Neural progenitor cell (in vitro differentiated cells): ENCODE measurements at places on chromosomes 6 and 20.

DNA sequence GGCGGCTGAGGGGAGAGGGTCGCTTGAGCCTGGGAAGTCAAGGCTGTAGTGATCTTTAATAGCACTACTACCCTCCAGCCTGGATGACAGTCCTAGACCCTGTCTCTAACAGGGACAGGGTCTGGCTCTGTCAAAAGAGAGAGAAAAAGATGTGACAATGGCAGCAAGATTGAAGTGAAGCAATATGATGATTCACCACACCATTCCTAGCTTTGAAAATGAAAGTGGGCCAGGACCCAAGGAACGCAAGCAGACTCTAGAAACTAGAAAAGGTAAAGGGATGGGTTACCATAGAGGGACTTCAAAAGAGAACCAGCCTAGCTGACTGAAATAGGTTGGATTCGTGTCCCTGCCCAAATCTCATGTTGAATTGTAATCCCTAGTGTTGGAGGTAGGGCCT lies 426.9 kb downstream of the HTR1B start:
- no peak for DNase-seq

DNA sequence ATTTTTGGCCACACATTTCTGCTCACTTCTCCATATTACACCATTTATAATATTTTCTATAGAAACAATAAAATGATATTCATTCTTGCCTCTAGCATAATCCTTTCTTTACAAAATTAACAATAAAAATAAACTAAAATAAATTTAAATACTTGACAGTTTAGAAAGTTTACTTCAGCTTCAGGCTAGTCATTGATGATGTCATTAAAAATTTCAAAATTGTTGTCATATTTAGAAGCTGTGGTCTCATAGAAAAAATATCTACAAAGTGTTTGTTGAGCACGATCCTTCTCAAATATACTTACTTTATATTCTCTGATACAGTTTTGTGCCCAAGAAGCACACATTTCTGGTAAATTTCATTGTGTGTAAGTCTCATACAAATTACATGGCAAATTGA lies 717.4 kb upstream of the CITED2 start:
- DNase-seq, result no peak

DNA sequence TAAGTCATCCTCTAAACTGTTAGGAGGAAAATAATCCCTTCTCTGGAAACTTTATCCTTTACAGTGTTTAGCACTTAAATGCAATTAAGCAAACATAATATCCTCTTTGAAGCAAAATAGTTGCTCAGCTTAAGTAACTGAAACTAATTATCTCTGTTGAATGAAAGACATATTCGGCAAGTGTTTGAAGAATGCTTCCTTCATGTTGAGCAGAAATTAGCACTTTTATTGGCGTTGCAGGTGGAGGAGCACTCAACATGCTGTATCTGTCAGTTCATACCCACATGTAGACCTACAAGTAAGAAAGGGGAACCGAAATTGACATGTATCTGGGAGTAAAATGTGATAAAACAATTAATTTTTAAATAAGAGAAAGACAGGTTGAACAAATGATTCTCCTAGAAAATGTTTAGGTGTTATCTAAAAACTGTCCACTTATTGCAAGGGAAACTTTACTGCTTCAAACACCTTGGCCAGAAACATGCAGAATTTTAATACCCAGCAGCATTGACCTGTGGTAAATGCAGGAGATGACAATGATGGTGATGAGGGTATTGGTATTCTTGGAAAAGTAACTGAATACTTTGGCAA lies 987.0 kb upstream of the MAP3K7 start:
- peak; percentile 54 for DNase-seq

GRCh38 chr20:45088247-45088646 lies 12.7 kb downstream of the KCNS1 start:
- DNase-seq, result no peak

DNA sequence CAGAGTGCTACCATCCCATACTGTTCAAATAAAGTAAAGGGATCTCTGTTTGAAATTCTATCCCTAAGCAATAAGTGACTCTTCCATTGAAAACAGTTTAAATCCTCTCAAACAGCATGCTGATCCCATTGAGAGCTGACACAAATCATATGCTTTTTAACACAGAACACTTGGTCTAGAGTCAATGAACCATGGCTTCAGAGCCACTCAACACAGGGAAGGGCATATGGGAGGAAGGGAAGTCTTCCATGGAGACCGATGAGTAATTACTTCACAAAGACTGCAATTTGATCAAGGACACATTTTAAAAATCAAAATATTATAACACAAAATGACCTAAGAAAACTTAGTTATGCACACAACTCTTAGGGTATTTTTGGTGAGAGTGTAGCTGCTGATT lies 1073.0 kb upstream of the MAP3K7 start:
- DNase-seq, result no peak

GRCh38 chr6:28776269-28777146 lies 147.3 kb downstream of the TRIM27 start:
- DNase-seq, result peak; percentile 79

DNA sequence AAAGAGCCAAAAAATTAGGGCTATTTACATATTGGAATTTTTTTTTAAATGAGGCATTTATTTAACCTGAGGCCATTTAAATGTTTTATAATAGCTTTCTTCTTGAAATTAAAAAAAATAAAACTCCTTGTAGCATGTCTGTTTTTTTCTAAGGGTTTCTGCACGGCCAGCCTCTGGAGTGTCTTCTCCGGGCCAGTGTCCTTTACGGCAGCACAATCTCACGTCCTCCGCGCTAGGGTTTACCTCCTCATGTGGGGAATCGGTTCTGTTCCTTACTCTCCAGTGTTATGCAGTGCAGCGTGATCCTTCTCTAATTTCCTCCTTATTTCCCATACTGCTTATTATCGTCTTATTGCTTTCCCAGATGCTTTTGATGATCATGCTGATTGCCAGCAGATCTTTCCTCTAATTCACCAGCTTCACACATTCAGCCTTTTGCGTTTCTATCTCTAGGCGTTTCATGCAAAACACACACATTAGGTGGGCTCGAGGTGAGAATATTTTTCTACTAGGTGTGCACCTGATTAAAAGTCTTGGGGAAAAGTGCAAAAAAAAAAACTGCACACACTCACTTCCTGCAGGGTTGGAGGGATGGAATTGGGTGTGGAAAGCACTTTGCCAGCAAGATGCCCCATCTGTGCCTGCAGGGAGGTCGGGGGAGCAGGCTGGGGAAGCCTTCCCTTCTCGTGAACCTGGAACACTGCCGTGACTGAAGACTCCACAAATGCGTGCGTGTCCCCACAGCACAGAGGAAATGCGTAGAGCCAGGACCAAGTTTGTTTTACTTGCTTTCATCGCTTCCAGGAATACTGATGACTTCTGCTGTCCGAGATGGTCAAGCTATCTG lies 56.1 kb downstream of the PSMG4 start:
- DNase-seq, result no peak

DNA sequence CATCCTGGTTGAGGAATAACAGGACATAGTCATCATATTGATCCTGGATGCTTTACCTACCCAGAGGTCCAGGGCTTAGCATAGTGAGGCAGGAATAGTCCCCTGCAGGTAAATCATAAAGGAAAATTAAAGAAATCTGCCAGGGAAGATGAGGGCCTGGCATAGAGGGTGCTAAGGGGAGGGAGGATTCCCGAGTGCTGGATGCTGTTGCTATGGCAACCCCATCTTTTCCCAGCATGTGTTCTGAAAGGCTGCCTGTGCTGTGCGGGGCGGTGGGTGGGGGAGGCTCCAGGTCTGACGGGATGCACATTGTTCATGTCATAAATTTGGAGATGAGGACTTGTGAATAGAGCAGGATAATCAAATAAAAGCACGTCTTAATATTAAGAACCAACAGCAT lies 212.6 kb upstream of the PCSK2 start:
- peak; percentile 33 for DNase-seq

DNA sequence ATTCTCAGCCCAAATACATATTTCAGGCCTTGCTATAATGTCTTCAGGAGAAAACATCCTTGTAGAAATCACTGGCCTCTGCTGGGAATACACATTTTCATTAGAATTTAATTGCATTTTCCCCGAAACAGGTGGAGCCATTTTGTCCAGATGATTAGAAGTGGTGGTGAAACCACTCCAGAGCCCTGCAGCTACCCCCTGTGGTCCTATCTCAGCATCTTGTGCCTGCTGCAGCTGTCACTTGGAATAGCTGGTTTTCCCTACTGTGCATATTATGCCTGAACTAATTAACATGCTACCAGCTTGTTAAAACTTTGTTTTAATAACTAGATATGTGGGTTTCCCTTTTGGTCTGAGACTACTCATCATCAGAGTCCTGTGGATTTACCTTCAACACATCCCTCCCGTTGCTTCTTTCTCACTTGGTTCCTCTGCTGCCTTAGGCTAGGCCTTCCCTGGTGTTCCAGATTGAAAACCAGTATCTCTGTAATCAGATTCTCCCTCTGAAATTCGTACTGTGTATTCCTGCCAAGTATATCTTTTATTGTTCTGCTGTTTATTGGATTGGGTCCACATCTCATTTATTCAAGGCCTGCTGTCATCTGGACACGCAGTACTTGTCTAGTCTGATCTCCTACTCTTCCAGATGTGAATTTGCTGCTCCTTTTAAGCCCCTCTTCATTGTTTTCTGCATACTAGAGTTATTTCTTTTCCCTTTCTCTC lies 15.2 kb downstream of the DNAH8 start:
- no peak for DNase-seq

DNA sequence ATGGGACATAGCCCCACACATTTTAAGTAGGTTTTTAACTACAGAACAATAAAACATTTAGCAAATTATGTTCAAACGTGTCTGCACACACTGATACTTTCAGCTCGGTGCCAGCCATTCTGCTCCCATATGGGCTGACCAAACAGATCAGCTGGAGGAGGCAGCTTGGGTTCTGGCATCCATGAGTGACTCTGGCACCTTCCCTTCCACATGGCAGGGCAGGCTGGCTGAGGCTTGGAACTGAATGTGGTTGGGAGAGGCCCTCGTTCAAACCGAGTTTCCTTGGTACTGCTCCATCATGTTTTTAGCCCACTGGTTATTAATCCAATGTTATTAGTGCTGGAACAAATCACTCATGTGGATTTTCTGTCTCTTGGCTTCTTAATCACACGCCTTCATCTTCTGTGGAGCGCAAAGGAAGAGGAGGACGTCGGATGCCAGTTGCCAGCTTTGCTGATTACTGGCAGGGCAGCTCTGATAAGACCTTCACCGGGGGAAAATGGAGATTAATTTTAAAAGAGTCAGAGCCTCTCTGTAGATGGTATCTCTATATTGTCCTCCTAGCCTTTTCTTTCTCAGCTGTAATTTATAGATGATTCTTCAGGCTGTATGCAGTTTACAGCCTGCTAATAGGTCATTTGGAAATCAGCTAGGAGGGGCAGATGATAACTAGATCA lies 93.1 kb upstream of the TIAM2 start:
- DNase-seq, result no peak
